ENCODE measurements at places on chromosomes 5 and 9. TPM values are rescaled to one million over a fixed set of nuclear protein-coding genes. Genes with fewer than 3 reads are reported as not detected.
A peak's percentile ranks its signal among the peaks of the same experiment; 100 is the strongest.

DNA sequence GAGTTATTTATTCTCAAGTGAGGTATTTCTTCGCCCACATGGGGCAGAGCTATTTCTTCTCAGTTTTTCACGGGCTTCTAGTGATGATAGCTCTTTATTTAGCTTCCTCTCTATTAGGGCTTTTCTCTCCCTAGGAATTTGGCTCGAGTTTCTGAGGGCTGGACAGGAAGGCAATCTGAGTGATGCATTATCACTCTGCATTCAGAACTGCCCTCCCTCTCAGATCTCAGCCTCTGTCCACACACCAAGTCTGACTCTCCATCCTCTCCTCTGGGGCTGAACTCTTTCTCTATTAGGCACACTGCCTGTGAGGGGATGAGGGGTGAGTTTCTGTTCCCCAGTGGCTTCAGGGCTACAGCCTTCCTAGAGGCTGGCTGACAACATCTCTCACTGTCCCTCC lies 14.9 kb upstream of the SCAMP1 start:
- DNase-seq, result no peak

DNA sequence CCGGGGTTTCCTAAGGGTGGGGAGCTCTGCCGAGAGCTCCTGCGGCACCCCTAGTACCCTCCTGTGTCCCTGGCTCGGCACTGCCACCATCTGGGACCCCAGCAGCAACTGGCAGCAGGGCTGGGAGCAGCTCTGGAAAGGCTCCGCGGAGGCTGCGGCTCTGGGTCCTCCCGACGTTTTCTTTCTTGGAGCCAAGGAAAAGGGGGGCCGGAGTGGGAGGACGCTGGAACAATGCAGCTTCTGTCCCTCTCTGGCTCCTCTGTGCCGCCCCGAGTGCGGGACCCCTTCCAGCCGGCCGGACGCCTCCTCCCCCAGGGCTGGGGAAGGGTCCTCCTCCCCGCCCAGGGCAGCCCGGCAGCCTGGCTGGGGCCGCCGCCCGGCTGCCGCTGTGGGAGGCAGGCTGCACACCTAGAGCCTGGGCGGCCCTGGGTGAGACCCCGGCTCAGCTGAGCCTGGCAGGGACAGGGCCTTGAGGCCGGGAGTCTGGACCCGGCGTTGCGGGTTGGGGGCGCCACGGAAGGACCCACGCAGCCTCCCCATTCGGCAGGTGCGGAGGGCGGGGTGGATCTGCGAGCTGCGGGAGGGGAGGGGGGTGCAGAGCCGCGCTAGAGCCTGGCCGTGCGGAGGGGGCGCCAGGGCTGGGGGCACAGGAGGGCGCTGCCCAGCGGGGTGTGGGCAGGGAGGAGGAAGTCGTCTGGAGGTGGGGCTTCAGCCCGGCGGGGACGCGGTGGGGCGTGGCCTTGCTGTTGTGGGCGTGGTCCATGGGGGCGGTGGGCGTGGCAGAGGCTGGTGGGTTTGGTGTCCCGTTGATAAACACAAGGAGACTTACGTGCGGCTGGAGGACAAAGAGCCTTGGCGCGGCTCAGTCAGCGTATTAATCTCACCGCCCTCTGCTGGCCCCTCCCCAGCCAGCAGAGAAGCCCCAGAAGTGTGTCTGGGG lies 15.1 kb downstream of the GPSM1 start:
- DNase-seq, result peak; percentile 77

DNA sequence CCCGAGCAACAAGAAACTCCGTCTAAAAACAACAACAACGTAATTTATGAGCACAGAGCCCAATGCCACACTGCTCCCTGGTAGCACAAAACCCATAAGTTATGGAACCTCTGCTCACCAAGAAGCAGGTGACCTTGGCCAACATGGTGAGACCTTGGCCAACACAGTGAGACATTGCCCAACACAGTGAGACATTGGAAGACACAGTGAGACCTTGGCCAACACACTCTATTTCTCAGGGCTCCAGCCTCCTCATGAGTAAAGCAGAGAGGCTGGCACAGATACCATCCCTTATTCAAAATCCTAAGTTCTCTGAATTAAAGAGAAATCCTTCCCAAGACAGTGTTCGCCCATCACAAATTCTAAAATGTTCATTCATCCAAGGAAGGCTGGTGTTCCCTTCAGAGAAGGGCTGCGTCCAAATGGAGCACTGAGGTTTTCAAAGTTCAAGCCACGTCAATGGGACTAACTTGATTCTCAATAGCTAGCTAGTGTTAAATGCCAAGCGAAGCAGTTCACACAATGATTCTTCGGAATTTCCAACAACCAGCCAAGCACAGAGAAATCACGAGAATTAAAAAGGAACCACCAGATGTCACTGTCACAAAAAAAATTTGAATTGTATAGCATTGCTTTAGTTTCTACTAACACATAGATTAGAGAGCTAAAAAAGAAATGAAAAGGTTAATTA lies 29.5 kb downstream of the TTC39B start:
- peak; percentile 73 for DNase-seq

DNA sequence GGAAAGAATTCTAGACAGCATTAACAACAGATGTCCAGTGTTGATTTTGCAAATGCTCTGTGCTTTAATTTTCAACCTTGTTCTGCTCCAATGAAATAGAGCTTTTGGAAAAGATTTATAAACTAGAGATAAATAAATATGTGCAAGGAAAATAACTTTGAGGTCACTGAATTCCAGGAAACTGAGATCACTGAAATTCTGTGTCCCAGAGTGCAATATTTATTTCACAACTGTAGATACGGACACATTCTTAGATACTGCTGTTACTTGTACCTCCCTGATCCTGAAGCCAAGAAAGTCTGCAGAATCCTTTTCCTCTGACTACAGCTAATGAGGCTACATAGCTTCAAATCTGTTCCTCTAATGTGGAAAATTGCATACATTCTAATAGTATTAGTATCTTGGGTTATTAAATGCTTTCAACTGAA lies 222.9 kb downstream of the DOCK8 start:
- DNase-seq, result no peak

DNA sequence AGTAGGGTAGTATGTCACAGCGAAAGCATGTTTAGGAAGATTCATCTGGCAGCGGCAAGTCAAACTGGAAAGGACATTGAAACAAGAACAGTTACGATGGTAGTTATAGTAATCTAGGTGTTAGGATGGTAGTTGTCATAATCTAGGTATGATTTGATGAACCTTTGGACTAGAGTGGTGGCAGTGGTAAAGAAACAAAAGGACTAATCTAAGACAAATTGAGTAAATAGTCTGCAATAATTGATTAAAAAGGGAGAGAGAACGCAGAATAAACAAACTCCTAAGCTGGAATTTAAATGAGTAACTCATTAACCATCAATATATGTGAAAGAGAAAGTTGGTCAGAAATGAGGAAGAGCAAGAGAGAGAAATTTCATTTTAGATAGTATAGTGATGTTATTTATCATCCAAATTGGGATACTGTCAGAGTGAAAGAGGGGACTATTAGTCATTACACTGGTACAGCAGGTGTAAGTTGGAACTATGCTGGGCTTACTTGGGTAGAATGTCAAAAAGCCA lies 56.8 kb downstream of the MTREX start:
- DNase-seq, result no peak

GRCh38 chr5:32089146-32090000 lies 84.7 kb downstream of the GOLPH3 start:
- DNase-seq, result no peak

DNA sequence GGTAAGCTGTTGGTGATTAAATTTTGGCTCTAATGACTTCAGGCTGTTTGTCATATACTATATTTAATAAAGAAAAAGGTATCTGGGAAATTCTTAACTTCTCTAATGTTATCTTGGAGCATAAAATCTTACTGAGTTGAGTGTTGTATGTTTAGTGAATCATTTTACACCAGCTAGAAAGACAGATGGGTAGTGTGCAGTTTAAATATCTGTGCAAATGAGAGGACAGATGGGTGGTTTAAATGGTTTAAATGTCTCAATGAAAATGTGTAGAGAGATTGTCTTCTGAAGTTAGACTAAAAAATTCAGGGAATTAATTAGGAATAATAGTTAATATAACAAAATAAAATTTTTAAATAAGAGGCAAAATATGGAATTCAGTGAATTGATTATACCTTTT lies 114.5 kb downstream of the FER start:
- no peak for DNase-seq

DNA sequence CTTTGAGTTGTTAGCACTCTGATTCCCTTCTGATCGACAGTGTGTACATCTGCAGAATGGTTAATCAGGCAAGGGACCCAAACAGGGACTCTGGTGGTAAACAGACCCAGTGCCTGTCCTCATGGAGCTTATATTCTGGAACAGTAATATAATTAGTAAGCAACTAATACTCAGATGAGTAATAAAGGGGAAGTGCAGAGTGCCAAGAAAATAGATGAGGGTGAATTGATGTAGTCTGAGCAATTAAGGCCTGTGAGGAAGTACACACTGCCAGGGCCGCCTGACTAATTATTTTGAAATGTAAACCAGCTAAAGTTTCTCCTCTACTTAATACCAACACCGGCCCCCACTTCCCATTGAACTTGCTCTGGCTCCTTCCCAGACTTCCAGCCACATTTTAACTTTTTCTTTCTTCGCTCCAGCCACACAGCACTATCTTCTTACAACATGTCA lies 4.2 kb downstream of the DHX29 start:
- DNase-seq, result no peak

DNA sequence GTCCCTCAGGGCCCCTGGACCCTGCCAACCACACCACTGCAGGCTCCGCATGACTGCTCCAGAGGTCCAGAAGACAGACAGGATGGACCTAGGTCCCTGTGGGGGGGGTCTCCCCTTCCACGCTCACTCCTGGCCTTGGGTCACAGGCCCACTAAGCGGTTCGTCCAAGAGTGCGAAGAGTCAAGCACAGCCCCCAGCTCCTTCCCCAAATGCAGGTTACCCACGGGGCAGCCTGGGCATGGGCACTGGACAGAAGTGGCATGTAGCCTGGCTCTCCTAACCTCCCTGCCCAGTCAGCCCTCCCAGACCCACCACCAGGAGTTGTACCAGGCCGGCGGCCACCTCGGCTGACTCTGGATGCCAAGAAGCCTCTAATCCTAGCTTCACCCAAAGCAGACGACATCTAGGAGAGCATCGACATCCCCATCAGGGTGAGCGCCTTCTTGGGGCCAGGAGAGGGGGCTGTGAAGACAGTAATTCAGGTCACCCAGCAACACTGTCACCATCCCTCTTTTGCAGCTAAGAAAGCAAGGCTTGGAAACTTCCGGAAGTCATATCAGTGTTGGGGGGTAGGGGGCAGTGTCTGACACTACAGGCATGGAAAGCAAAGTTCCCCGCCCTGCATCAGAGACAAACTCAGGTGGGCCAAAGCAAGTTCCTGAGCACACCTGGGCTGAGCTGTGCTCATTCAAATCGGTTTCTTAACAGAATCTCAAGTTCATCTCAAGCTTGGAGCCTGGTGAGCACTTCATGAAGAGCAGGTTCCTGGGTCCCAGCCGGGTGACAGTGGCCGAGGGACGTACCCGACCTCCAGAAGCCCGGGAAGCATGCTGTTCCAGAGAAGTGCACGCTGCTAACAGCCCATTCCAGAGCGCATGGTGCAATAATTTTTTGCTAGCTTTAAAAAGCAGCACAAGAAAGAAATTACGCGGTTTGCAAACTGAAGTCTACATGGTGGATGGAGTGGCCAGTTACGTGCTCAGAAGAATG lies 68.7 kb downstream of the SEMA4D start:
- peak; percentile 32 for DNase-seq

- no peak for DNase-seq
These were observed 2.0 kb upstream of the ROR2 start for GRCh38 chr9:91951944-91952520.

DNA sequence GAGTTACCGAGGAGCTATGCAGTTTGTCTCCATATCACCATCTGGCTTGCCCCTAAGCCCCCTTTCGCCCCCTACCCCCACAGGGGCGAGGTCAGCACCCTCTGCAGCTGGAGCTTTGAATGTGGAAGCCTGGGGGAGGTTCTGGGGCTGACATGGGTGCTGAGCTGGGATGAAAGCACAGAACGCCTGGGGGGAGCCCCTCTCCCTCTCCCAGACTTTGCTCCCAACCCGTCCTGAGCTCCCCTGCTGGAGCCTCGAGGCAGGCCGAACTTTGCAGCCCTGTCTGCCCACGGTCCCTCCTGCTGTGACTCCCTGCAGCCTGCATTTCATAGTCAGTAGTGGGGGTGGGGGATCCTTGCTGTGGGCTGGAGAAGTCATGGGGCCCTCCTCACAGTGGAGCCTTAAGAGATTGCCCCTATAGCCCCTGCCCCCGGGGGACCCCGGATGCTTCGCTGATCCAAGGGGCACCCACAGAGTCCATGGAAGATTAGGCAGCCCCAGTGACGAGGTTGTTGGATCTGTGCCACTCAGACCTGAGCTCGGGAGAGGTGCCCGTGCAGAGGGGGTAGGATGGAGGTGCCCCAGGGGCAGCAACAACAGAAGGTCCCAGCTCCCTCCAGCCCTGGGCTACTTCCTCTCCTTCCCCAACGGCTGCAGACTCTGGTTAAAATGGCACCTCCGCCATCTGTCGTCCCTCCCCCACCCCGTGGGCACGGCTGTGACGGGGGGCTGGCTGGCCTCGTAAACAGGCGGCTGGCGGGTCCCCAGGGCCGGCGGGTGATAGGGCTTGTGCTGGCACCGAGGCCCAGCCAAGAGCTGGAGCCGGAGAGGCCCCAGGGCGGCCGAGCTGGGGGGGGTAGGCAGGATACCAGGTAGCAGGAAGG lies 162.0 kb downstream of the C9orf50 start:
- no peak for DNase-seq

GRCh38 chr5:147187099-147187540 lies 47.7 kb upstream of the STK32A start:
- DNase-seq, result no peak

DNA sequence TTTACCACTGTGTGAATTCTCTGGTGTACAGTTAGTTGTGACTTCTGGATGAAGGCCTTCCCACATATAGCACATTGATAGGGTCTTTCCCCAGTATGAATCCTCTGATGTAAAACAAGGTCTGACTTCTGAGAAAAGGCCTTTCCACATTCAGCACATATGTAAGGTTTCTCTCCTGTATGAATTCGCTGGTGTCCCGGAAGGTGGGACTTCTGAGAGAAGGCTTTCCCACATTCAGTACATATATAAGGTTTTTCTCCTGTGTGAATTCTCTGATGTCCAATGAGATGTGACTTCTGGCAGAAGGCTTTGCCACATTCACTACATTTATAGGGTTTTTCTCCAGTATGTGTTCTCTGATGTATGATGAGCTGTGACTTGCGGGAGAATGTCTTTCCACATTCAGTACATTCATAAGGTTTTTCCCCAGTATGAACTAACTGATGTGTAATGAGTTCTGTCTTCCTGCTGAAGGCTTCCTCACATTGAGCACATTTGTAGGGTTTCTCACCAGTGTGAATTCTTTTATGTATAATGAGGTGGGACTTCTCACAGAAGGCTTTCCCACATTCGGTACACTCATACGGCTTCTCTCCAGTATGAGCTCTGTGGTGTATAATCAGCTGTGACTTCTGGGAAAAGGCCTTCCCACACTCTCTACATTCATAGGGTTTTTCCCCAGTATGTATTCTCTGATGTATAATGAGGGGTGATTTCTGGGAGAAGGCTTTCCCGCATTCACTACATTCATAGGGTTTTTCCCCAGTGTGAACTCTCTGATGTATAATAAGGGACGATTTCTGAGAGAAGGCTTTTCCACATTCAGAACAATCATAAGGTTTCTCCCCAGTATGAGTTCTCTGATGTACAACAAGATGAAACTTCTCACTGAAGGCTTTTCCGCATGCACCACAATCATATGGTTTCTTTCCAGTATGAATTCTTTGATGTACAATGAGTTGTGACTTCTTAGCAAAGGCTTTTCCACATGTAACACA lies 9.1 kb downstream of the ZNF300 start:
- DNase-seq, result no peak

Gene IL7R
- 0.16 TPM for total RNA-seq

Gene STKLD1
- 1.4 TPM for total RNA-seq

Gene C9
- total RNA-seq, result 0.05 TPM

Gene DIRAS2
- total RNA-seq, result not detected

Gene BTNL8
- total RNA-seq, result not detected

Gene OCLN
- total RNA-seq, result 11.9 TPM
